Stimulated activated CD8-positive, alpha-beta memory T cell treated with anti-CD3 and anti-CD28 coated beads, Interleukin-4, amount 100 ng/mL, for 4 hours (primary cell): ENCODE measurements at places on chromosomes 12 and 14.

DNA sequence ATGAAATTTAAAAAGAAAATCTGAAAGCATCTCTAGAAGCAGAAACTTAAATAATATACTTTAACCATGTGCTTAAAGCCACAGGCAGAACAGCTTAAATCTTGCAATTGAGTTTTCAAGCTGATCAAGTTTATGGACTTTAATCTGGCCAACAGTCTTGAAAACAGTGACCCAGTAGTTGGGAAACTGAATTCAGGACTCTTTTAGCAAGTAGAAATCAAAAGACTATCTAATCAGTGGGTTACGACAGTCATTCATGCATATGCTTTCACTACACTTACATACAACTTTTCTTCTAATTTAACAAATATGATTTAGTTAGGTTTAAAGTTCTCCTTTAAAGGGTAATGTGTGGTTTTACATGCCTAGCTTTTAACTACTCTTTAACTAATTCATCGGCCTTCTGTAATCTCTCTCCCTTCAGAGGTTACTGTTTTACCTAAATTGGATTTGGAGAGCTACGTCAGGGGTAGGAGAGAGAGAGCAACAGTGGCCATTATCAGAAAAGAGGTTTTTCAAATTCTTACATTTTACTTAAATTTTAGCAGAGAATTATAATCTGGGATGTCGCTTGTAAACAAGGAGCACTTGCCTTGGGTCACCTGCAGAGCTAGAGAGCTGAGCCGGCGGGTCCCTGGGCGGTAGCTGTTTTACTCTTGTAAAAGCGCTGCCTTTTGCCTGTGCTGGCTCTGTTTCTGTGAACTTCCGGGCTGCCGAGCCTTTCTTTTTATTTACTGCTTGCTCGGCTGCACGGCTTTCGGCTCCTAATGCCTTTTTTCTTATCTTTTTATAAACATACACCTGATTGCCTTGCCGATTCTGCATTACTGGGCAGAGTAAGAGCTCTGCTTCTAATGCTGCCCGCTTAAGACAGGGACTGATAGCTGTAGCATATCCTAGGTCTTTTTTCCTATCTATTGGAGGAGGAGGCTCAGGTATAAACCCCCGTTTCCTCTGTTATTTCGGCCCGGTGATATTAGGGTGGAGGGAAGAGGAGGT is 17.4 kb upstream of the LYZ start:
- DNase-seq: no peak

DNA sequence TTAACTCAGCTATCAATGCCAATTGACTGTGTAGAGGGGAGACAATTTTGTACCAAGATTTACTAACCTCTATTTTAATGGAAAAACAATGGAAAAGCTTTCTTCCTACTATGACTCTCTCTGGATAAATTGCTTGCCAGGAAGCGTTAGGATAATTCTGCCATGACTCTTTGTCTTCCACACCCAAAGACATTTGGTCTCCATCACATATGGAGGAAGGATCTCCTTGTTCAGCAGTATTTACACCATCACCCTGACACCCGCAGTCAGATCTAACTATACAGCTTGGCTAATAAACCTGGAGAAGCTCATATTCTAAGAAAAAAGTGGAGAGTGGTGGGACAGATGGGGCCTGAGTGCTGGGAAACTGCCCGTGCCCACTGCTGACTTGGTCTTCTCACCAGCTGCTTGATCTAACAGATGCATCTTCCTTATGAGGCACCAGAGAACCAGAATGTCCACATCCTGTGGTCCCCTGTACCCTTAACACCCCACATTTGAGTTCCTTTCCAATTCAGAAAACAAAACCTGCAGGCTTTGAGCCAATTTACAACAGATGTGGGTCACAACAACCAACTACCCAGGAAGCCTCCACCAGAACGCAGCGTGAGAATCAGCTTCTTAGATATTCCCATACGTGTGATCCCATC is 154.0 kb downstream of the DAD1 start:
- DNase-seq: no peak

DNA sequence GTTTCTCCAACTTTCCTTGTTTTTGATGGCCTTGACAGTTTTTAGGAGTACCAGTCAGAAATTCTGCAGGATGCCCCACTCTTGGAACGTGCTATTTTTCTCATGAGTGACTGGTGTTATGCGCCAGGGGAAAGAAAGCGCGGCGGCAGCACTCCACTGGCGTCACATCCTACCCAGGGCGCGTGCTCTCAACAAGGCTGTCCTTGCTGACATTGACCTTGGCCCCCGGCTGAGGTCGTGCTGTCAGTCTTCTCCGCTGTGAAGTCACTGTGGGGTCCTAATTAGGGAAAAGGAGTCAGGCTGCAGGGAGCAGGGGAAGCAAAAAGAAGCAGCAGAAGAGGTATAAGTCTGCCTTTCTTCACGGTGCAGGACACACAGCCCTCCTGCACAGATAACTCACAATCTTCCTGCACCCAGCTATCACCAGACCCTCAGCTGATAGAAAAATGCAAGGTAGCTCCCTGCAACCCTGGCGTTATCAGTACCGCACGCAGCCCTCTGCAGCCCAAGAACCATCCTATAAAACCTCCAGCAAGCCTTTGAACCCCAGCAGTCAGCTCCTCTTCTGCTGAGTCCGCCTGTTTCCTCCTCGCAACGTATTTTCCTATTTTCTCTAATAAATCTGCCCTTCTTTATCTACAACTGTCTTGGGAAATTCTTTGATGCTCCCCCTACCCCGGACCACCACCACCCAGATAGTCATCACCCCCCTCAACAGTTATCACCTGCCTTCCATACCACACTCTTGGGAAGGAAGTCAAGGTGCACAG is 48.0 kb upstream of the C14orf180 start:
- no peak for DNase-seq

GRCh38 chr14:42927313-42927712 is 1320.6 kb downstream of the LRFN5 start:
- DNase-seq: no peak

DNA sequence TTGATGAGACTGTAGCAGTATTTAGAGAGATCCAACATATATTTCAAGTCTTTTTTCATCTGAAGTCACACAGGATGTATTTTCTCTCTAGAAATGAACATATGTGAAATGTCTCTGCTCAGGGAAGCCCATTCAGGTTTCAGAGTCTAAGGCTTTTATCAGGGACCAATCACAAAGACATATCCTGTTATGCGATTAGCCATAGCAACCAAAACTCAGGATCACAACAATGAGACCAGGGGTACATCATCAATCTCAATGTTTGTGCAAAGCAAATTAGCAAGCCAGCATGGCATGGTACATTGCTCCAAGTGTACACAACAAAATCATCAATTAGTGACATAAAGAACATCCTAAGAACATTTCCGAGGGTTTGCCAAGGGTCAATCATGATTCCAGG is 99.2 kb upstream of the AMN1 start:
- no peak for DNase-seq

- no peak for DNase-seq
Observed at GRCh38 chr14:76322594-76323220, 53.2 kb upstream of the ESRRB start.

DNA sequence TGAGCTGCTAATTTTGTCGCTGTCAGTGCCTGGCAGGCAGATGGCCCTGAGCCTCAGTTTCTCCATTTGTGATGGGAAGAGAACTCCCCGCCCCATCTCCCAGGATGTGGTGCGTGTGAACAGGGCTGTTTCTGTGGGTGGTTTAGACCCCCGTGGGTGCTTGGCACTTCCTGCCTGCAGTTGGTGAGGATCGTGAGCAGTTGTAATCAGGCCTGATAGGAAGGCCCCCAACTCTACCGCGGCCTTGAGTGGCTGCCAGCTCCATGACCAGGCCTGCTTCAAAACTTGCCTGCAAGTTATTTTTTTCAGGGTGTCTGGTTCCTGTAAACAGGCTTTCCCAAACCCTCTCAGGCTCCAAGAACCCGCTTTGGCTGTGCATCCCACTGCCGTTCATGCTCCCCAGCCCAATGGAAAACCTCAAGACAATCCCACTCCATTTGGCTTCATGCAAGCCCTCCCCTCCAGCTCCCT is 138.4 kb downstream of the ZFP36L1 start:
- no peak for DNase-seq

GRCh38 chr14:99179946-99180345 is 92.1 kb downstream of the BCL11B start:
- no peak for DNase-seq

DNA sequence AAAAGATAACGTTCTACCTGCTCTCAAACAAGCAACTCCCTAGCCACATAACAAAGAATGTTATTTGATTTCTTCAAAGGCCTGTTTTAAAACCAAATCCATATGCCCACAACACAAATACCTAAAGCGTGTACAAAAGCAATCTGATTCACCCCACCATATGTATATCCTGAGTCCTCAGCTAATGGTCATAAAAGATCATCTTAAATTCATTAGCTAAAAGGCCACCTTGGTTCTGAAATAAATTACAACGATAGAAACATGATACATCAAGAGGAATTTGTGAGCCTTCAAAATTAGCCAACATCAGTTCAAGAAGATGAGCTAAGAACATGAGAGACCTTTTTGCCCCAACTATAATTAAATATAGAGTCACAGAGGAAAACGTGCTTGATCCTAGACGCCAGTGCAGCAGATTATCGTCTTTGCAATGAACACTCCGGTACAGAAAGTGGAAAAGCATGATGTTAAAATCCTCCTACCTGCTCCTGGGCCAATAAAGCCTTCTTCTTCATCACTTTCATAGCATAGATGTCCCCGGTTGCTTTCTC is 20.0 kb downstream of the CIT start:
- DNase-seq: no peak

GRCh38 chr12:103093499-103094106 is 136.1 kb downstream of the ASCL1 start:
- DNase-seq: no peak

- DNase-seq: no peak
Observed at GRCh38 chr14:85198001-85198400, 331.9 kb upstream of the FLRT2 start.

- no peak for DNase-seq
Observed at GRCh38 chr12:120787889-120788288, 62.3 kb downstream of the ACADS start.

- DNase-seq: no peak
Observed at GRCh38 chr12:107490010-107490409, 195.6 kb upstream of the PWP1 start.

GRCh38 chr14:101127224-101127623 is 223.7 kb upstream of the RTL1 start:
- DNase-seq: no peak

GRCh38 chr14:101121508-101122139 is 218.1 kb upstream of the RTL1 start:
- DNase-seq: no peak

DNA sequence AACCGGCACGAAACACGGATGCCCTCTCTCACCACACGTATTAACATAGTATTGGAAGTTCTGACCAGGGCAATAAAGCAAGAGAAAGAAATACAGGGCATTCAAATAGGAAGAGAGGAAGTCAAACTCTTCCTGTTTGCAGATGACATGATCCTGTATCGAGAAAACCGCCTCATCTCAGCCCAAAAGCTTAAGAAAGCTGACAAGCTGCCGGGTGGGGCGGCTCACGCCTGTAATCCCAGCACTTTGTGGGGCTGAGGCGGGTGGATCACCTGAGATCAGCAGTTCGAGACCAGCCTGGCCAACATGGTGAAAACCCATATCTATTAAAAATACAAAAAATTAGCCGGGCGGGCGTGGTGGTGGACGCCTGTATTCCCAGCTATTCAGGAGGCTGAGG is 17.7 kb downstream of the OR6S1 start:
- no peak for DNase-seq

DNA sequence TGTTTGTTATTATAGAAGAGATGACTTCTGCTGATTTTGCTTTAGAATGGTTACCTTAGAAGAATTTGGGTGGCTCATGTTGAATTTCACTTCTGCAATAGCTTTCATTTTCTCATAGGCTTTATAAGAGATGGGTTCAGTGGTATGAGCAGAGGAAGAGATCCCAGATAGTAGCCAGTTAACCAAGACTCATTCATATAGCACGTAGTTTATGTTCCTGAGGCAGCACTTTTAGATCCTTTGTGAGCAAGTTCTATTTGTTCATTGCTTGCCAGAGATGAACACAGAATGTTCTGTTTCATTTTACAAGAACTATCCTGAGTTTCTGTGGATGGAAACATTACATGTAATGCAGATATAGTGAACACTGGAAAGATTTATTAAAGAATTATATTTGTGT is 32.2 kb downstream of the RAB21 start:
- DNase-seq: no peak

- no peak for DNase-seq
Observed at GRCh38 chr14:85336817-85337216, 193.1 kb upstream of the FLRT2 start.

- DNase-seq: no peak
Observed at GRCh38 chr12:112482733-112483132, 64.0 kb downstream of the PTPN11 start.

DNA sequence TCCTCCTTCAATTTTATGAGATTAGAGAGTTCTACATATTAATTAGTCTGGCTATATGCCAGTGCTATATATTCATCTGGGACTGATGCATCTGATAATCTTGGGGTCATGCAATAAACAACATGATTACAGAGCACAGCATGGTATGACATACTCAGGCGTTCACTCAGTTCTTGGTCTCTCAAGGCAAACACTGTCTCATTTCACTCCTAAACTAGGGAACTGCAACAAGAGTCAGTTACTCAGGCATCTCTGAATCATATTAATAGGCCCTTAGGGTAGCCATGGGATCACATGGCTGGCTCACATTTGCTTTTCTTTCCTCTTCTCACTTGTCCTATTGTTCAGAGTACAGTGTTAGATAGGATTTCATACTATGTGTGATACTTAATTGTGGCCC is 91.8 kb upstream of the TMEM260 start:
- DNase-seq: no peak

GRCh38 chr12:98595243-98595988 is 1.9 kb downstream of the SLC25A3 start:
- no peak for DNase-seq

- DNase-seq: no peak
Observed at GRCh38 chr14:22726012-22726411, 40.5 kb upstream of the OXA1L start.

DNA sequence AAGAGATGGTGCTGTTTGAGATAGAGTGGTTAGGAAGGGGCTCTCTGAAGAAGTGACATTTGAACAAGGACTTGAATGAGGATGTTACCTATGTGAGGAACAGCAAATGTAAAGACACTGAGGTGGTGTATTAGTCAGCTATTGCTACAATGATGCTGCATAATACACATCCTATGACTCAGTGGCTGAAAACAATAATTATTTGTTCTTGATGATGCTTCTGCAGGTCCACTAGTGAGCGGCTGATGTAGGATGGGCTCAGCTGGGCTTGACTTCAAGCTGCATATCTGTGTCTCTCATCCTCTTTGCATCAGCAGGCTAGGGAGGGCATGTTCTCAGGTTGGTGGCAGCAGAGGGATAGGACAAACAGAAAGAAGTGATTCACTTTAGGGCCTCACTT is 21.4 kb upstream of the CLMN start:
- DNase-seq: no peak

GRCh38 chr14:68401317-68401716 is 391.6 kb downstream of the ZFP36L1 start:
- no peak for DNase-seq

- no peak for DNase-seq
Observed at GRCh38 chr14:52220924-52221811, 46.3 kb upstream of the PTGDR start.

GRCh38 chr12:102629262-102629888 is 149.0 kb upstream of the IGF1 start:
- DNase-seq: no peak
